Right lung (tissue), 10 donors: ENCODE measurements at places on chromosomes 16 and 17. TPM values are rescaled to one million over a fixed set of nuclear protein-coding genes. Genes with fewer than 3 reads are reported as not detected.

GDPD1 gene
- polyA plus RNA-seq, result 8.4 TPM

RAB37 gene
- polyA plus RNA-seq, result 11.3 TPM

HOXB3 gene
- 89.1 TPM for polyA plus RNA-seq

CDYL2 gene
- polyA plus RNA-seq, result 4.6 TPM

MMP15 gene
- polyA plus RNA-seq, result 40.9 TPM

TBC1D3H gene
- polyA plus RNA-seq, result not detected
